ENCODE measurements at places on chromosomes 2 and 18.

- DNase-seq = no peak
These were observed 93.5 kb upstream of the OTOS start for GRCh38 chr2:240233885-240234502.

DNA sequence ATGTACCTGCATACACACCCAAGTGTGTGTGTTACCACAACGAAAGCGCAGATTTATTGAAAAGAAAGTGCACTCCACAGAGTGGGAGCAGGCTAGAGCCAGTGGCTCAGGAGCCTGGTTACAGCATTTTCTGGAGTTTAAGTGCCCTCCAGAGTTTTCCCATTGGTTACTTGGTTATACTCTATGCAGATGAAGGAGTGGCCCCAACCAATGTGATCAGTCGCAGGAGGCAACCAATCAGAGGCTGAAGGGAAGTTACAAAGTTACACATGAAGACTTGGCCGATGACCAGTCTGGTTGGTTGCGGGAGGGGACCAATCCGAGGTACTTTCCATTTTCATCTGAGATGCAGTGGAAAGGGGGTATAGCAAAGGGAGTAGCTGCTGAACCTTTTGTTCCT is 13.5 kb upstream of the PRLH start:
- DNase-seq = no peak

- no peak for DNase-seq
These were observed 163.7 kb upstream of the PXDN start for GRCh38 chr2:1907849-1908533.

DNA sequence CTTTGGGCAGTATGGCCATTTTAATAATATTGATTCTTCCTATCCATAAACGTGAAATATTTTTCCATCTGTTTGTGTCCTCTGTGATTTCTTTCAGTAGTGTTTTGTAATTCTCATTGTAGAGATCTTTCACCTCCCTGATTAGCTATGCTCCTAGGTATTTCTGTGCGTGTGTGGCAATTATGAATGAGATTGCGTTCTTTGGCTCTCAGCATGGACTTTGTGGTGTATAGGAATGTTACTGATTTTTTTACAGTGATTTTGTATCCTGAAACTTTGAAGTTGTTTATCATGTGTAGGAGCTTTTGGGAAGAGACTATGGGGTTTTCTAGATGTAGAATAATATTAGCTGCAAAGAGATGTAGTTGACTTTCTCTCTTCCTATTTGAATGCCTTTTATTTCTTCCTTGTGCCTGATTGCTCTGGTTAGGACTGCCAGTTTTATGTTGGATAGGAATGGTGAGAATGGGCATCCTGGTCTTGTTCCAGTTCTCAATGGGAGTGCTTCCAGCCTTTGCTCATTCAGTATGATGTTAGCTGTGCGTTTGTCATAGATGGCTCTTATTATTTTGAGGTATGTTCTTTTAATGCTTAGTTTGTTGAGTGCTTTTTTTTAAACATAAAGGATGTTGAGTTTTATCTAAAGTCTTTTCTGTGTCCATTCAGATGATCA is 27.0 kb upstream of the THUMPD2 start:
- DNase-seq = no peak

- no peak for DNase-seq
These were observed 813.0 kb downstream of the MBD2 start for GRCh38 chr18:53411511-53411910.

DNA sequence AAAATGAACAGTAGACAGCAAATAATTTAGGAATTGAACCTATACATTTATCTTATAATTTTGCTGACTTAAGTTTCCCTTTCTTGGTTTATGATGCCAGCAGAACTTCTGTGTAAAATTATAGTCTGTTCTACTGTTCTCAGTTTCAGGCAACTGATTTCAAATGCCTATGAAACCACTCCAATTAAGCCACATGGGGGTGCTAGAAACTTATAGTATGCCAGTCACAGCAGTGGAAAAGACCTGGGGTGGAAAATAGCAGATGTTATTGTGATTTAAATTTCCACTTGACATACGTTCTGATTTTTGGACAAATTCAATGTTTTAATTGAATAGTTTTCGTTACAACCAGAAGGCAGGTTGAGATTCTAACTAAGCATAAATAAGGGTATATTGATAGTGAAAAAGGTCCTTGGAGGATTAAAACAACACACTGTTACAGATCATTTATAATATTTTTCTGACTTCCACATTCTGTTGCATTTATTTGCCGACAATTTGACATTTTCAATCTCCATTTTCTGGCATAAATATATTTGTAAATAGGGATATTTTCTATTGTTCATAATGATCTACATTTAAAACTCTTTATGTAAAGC is 61.4 kb downstream of the CPS1 start:
- peak; percentile 14 for DNase-seq

DNA sequence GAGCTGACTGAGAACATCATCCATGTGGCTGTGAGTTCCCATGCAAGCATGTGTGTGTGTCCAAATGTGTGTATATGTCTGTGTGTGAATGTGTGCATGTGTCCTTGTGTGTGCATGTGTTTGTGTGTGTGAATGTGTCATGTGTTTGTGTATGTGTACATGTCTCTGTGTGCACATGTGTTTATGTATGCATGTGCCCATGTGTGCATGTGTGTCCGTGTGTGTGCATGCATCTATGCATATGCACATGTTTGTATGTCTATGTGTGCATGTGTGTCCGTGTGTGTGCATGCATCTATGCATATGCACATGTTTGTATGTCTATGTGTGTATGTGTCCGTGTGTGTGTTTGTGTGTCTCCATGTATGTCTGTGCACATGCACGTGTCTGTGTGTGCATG is 99.7 kb downstream of the LBH start:
- no peak for DNase-seq

GRCh38 chr2:186949726-186950256 is 100.8 kb upstream of the ZSWIM2 start:
- no peak for DNase-seq

- no peak for DNase-seq
These were observed 53.2 kb downstream of the SH3YL1 start for GRCh38 chr2:210660-211059.

GRCh38 chr2:85913884-85914881 is 25.4 kb upstream of the ST3GAL5 start:
- no peak for DNase-seq

DNA sequence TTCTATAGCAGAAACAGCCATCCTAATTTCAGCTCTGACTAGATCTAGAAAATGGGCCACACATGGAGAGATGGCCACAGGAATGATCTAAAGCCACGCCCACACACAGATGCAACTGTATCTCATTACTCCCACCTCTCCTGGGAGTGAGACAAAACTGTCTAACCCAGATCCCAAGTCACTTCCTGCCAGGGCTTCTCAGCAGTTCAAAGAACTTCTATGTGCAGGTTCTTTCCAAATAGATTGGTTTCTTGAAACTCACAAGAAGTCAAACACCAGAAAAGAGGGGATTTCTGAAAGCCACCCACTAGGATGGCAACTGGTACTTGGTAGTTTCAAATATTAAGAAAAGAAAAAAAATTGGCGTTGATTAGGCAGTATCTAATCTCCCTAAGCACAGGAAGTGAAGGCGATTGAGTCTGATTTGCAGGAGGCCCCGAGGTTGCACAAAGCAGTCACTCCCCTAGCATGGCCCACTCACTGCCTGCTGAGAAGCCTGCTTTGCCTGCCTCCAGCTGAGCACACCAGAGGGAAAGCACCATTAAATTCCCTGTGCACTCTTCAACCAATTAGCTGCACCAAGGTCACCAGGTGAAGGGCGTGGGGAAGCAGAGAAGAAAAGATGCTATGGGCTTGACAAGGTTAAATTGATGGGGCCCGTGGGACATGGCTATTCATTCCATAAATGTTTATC is 51.1 kb downstream of the PAPOLG start:
- DNase-seq = no peak

DNA sequence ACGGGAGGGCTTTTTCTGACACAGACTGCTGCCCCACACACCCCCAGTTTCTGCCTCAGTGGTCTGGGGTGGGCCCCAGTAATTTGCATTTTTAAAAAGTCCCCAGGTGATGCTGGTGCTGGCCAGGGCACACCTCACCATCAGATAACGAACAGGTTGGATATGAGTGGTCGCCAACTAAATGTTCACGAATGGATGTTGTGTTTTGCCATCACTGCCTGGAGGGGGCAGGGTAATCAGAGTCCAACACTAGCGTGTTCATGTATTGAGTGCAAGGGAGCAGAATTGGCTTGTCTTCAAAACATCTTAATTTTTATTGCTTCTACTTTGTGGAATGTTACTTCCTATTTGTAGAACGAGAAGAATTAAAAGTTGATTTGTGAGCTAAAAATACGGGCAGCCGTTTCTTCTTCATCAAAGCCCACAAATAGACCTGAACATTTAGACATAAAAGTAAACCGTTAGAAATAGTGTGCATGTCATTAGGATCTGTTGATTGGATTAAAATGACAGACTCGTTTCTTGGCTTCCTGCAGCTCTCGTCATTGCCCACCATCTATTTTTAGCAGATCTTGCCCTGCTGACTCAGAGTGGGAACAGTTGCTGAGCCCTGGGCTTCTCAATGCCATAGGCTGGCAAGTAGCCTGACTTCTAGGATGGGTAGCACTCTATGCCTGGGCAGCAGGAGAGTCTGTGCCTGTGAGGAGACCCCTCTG is 45.2 kb downstream of the NCK2 start:
- DNase-seq = peak; percentile 43

DNA sequence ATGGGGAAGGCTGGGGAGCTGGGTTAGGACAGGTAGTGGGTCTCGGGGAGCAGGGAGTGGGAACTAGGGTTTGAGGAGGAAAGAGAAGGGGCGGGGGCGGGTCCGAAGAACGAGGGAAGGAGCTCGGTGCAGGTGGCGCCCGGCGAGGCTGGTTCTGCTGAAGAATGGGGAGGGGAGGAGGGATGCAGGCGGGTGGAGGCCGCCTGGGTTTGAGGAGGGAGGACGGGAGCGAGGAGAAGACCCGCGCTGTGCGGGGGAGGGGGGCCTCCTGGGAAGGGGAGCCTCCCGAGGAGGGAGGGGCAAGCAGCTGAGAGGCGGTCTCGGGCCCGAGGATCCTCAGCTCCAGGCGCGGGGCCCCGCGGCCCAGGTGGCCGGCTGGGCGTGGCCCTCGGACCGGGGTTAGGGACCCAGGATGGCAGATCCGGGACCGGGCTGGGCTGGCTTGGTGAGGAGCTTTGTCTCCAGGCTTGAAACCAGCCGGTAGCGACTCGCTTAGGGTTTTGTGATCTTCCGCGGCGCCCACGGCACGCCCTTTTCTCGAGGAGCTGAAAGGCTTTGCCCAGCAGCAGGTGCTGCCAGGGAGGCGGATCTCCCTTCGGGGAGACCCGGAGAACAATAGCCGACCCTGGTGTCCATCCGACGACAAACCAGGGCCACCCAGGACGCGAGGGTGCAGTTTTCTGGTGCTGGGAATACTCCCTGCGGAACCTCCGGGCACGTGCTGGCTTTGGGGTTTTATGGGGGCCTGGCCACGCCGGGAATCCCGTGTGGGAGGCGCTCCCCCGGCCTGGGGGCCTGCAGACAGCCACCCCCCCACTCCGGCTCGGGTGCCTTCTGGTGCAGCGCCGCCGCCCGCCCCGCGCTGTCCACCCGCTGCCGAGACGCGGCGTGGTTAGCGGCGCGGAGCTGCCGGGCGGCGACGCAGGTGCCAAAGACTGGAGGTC is 1.4 kb downstream of the DPYSL5 start:
- DNase-seq = no peak

DNA sequence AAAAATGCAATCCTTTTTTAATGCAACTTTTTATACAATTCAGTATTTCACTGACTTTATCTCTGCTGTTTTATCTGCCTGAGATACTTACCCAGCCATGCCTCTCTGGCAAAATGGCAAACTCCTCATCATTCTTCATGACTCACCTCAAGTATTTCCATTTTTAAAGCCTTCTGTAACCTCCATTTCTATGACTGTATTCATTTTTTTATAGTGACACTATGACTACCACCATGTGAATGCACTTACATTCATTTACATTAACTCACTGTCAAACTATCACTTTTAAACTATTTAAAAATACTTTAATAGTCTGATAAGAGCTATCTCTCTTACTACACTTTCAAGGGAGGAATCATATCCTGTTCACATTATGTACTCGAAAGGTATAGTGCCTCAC is 99.4 kb upstream of the SCN7A start:
- no peak for DNase-seq

DNA sequence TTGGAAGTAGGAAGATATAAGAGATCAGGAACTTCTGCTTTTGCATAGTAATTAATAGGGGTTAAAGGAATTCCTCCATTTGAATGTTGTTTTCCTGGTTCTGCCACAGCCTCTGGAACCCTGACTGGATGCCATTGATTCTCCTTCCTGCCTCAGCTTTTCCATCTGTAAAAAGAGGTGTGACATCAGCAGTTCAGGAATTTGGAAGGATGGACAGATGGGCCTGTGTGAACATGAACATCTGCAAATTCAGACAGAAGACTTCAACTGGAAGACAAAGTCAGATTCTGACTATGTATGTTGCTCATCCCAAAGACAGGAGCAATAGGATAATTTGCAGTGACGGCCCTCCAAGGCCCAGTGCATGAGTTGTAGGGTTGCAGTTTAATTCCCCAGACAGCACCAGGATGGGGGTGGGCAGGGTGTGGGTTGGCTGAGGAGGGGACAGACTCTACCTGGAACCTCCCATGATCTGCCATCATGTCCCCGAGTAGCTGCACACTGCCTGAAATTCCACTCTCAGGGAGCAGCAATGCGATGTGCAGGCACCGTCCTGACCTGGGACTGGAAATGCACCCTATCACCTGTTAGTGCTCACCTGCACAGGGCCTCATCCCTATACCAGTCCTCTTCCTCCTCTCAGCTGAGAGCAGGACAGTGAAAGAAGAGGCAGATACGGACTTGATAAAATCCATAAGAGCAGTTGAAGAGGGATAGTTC is 98.9 kb upstream of the EPAS1 start:
- DNase-seq = no peak

- DNase-seq = no peak
These were observed 14.0 kb downstream of the ITGA4 start for GRCh38 chr2:181471226-181471625.

GRCh38 chr2:36480028-36480427 is 117.9 kb downstream of the FEZ2 start:
- no peak for DNase-seq

DNA sequence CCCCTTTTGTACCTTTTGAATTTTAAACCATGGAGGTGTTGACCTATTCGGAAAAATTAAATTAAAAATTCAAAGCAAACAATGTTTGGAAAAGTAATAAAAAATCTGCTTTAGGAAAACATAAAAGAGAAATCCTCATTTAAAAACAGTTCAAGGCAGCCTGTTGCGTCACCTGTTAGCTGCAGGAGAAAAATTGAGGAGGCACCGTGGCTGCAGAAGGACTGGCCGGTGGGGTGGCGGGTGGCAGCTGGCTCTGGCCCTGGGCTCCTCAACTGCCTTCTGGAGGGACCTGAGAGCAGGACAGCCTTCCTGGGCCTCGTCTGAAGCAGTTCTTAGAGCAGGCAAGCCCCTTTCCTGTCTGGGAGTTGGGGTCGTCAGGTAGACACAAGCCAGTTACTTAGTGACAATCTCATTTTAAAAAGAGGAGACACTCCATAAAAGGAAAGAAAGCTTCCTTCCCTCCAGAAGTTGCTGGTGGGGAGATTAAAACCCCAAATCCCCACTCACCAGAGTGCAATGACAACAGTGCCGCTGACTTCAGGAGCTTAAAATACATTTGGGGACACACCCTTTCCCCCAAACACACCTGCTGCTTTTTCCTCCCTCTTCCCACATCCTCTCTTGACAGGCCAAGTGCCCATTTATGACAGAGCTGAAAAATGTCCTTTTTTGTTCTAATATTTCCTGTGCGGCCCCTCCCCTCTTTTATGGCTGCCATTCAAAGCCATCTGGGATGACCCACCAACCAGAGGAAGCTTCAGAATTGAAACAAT is 9.7 kb downstream of the ZBTB7C start:
- DNase-seq = no peak

GRCh38 chr2:234435836-234436481 is 60.9 kb downstream of the ARL4C start:
- DNase-seq = no peak

- DNase-seq = no peak
These were observed 1.7 kb downstream of the ALLC start for GRCh38 chr2:3659447-3660432.
